Hematopoietic multipotent progenitor cell (in vitro differentiated cells): ENCODE measurements at places on chromosomes 5 and 9. TPM values are rescaled to one million over a fixed set of nuclear protein-coding genes. Genes with fewer than 3 reads are reported as not detected.
A peak's percentile ranks its signal among the peaks of the same experiment; 100 is the strongest.

DNA sequence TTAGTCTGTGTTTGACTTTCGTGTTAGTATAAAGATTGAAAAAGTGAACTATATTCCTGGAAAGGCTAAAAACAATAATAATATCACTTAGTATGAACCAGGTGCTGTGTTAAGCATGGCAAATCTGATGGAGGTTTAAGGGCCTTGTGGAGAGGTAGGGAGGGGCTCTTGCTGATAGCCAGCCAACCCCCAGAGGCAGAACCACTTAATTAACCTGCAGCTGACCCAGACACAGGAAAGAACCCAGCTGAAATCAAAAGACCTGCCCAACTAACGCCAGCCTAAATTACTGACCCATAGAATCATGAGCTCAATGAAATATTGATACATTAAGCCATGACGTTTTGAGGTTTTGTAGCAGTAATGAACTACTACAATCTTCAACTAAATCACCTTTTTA, 28.3 kb upstream of the TAF1L start:
- DNase-seq: no peak

GRCh38 chr5:137751869-137752491, 2.2 kb downstream of the HNRNPA0 start:
- no peak for DNase-seq

GRCh38 chr5:67963789-67964519, 251.6 kb upstream of the PIK3R1 start:
- no peak for DNase-seq

DNA sequence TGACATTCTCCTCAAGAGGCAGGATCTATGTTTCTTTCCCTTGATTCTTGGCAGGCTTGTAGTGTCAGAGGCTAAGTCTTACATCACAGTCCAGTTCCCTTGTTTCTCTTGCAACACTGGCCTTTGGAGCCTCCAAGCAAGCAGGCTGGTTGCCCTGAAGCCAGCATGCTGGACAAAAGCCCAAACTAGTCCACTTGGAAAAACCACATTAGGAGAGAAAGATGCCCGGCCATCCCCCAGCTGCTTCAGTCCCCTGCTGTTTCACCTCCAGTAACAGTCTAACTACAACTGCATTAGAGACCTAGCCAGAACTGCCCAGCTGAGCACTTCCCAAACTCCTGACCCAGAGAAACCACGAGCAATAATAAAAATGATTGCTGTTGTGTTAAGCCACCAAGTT, 87.6 kb downstream of the ADAMTS6 start:
- DNase-seq: no peak

The RETREG1 gene
- total RNA-seq: 6.2 TPM

The FAM151B gene
- total RNA-seq: 0.81 TPM

- no peak for DNase-seq
Observed at GRCh38 chr5:41087461-41087860, 16.3 kb upstream of the MROH2B start.

GRCh38 chr9:123749580-123750202, 180.2 kb downstream of the DENND1A start:
- DNase-seq: no peak

DNA sequence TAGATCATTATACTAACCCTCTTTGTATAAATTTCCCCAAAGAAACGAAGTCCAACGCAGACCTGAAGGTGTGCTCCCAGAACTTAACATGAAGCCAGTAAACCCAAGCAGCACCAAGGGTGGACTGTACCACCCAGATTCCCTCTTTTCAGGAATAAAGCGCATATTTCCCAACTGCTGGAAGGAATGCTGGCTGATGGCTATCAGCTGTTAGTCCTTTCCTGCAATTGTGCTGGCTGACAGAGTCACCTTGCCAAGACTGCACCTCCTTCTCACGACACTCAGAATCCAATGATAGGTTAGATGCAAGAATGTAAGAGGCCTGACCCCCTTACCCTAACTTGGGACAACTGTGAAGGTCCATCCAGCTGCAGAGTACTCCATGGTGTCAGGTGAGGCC, 93.9 kb downstream of the MAPKAP1 start:
- DNase-seq: no peak

- DNase-seq: no peak
Observed at GRCh38 chr5:16043349-16043965, 136.1 kb downstream of the MARCHF11 start.

The CCNI2 gene
- total RNA-seq: 0.27 TPM

DNA sequence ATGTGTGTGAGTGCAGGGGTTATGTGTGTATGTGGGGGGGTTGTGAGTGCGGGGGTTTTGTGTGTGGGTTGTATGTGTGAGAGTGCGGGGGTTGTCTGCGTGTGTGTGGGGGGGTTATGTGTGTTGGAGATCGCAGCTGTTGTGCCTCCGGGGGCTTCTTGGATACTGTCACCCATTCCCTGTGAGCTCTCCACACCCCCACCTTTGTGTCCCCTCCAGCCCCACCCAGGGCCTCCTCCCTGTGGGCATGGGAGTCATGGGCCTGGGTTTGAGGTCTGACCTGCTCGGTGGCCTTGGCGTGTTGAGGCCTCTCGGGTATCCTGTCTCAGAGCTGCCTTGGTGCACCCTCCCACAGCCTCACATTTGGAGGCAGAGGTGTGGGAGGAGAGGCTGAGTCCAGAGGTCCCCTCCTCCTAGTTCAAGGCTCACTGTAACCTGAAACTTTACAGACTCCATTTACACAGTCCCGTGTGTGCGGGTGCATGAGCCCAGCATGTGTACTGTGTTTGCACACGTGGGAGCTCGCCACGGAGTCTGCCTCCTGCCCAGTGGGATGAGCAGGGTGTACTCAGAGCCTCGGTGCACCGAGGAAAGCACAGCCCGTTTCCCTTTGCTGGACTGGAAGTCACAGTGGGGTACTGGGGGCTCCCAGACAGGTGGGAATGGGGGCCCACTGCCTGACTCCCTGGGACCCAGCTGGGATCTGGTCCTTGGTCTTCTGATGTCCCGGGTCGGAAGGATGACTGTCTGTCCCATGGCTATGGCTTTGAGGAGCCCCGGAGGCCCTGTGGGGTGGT, 43.4 kb downstream of the RXRA start:
- no peak for DNase-seq

The C5orf15 gene
- total RNA-seq: 26.7 TPM

- DNase-seq: no peak
Observed at GRCh38 chr9:20351715-20352114, 270.6 kb downstream of the MLLT3 start.

GRCh38 chr9:130117816-130118632, 54.2 kb upstream of the NCS1 start:
- no peak for DNase-seq

The PTGS1 gene
- total RNA-seq: 49.8 TPM

GRCh38 chr5:76874088-76874581, 24.3 kb downstream of the S100Z start:
- DNase-seq: peak; percentile 48

The UBE2R2 gene
- 14.0 TPM for total RNA-seq

DNA sequence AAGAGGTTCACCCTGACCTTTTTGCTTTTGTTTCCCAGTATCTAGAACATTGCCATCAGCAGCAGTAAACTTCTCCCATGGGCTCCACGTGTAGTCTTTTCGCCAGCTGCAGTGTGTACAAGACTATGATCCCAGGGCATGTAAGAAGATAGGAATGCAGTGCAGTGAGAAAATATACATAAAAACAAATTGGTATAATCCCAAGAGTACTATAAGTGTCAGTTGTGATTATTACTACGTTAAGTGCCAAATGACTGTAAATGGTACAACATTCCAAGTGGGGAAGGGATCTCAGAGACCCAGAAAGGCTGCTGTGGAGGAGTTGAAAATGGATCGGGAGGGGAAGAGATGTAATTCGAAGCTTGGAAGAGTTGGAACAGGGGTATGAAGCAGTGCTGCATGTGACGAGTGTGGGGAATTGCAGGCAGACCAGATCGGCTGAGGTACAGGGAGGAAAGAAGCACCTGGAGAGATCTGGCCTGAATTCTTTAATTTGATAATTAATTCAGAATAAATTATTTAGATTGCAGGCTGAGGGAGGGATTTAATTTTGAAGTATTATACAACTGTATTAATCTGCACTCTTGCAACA, 95.1 kb downstream of the FBXL7 start:
- no peak for DNase-seq

- no peak for DNase-seq
Observed at GRCh38 chr9:100167176-100167575, 68.1 kb downstream of the INVS start.

- no peak for DNase-seq
Observed at GRCh38 chr9:72305707-72306106, 59.3 kb downstream of the ZFAND5 start.

DNA sequence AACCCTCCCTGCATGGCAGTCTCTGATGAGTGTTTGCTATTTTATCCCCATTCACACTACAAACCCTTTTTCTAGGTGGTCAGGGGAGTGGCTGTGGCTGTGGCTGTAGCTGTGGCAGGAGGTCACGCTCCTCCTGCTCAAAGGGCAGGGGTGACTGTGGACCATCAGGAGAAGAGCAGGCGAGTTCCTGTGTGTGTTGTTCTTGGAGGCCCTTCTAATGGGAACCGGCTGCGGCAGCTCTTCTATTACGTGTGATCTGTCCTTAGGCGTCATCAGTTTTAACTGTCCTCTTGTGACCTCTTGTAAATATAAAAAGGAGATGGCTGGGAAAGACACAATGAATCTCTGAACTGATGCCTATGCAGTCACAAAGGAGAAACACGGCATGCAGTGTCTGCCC, 65.1 kb downstream of the ANKH start:
- no peak for DNase-seq

DNA sequence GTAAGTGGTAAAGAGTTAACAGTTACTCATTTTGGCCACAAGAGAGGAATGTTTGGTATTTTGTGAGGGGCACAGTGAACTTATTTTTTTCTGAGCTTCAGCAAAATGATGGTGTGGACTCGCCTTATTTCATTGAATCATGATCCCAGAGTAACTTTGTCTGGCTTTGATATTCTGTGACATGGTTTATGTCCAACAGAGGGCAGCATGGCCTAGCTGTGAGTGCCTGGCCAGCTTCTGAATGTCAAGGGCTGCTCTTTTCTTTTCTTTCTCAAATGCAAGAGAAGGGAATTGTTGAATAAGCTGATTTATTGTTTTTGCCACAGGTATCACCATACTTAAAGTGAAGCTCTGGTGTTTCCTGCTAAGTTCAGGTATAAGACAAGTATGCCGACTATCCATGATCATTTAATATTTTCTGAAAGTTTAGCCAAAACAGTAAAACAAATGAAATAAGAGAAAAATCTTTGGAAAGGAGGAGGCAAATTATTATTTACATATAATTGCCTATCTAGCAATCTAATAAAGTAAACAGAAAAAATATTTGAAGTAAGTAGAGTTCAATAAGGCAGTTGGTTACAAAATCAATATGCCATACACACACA, 31.7 kb downstream of the MRPL22 start:
- peak; percentile 73 for DNase-seq

DNA sequence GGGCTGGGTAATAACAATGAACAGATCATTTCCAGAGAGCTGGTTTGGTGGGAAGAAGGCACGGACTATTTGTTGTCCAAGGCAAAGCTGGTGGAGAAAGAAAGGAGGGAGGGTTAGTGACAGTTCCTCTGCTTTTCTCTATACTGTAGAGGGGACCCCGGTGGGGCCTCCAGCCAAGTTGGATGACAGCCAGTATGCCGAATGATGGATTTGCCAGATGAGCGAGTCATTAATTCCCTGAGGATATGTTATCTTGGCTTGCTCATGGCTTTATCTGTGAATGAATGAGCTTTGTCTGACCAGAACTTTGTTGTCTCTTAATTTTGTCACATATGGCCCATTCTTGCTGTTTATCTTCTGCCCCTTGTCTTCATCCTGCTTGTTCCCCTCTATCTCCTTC, 158.6 kb upstream of the GLRA1 start:
- DNase-seq: no peak

DNA sequence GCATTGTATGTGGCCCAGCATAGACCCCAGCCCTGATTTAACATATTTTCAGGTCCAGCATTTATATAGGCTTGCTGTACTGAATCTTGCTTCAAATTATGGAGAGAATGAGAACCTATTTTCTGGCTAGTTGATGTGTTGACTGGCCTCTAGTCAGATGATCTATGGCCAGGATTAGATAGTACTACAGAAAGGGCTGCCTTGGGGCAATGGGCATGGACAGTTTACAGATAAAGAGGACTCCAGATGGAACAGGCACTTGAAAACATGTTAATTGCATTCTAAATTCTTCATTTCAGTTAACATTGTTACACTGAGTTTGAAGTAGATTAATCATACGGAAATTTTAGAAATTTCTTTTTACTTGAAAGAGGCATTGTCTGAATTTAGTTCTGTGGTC, 61.5 kb downstream of the RAB14 start:
- DNase-seq: no peak

DNA sequence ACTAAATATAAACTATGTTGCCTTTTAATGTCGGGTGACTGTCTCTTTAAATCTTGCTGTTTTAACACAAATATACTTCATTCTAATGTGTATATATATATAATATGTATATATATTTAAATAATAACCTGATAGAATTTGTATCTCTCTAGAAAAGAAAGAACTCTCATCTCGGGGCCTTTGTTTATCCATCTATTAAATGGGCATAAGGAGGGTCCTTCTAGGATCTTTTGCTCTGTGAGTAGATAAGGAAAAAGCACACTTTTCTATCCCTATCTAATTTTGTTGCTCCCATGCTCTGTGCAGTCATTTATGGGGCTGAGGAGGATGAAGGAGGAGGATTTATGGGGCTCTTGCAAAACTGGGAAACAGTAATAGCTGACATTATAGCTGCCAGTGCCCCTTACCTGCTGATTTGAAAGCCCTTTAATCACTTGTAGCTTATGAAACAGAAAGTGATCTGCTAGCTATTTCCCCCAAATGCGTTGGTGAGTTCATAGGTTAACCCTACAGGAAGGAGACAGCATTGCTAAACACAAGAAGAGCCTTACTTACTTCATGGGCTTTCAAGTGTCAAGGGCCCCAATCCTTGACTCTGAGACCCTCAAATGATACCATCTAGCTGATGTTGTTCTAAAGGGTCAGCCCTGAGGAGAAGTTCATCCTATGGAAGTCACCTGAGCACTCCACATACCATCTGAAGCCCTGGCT, 5.8 kb upstream of the PPARGC1B start:
- DNase-seq: no peak

- no peak for DNase-seq
Observed at GRCh38 chr5:19001054-19001453, 986.9 kb downstream of the CDH18 start.
